ENCODE measurements at places on chromosomes 1 and 21.

GRCh38 chr1:52531249-52531872 lies 21.5 kb downstream of the TUT4 start:
- no peak for DNase-seq

GRCh38 chr1:156959414-156959813 lies 39.0 kb downstream of the LRRC71 start:
- no peak for DNase-seq

DNA sequence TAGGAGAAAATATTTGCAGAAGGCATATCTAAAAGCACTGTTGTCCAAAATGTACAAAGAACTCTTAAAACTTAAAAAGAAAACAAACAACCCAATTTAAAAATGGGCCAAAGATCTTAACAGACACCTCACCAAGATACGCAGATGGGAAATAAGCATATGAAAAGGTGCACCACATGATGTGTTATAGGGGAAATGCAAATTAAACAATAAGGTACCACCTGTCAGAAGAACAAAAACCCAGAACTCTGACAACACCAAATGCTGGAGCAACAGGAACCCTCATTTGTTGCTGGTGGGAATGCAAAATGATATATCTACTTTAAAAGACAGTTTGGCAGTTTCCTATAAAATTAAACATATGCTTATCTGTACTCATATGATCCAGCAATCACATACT lies 18.1 kb downstream of the SLC2A5 start:
- DNase-seq: no peak

DNA sequence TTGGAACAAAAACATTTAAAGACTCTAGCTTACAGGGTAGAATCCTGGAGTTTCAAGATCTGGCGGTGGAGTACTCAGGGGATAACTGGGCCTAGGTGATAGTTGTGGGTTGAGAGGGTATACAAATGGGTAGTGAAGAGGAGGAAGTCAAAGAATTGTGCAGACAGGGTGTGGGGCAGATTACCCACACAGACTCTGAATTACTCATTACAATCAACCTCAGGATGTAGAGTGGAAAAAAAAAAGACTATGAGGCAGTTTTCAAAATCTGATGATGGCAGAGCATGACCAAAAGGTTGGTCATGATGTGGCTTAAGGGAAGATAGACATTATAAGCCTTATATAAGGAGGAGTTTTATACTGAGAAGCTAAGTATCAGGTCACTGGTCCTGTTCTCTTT lies 44.1 kb upstream of the GLIS1 start:
- DNase-seq: no peak

- peak; percentile 42 for DNase-seq
Observed at GRCh38 chr1:183847641-183848040, 42.7 kb downstream of the RGL1 start.

GRCh38 chr1:7470904-7471638 lies 300.0 kb upstream of the VAMP3 start:
- peak; percentile 81 for DNase-seq

GRCh38 chr21:27424601-27425000 lies 457.7 kb upstream of the ADAMTS5 start:
- DNase-seq: no peak

DNA sequence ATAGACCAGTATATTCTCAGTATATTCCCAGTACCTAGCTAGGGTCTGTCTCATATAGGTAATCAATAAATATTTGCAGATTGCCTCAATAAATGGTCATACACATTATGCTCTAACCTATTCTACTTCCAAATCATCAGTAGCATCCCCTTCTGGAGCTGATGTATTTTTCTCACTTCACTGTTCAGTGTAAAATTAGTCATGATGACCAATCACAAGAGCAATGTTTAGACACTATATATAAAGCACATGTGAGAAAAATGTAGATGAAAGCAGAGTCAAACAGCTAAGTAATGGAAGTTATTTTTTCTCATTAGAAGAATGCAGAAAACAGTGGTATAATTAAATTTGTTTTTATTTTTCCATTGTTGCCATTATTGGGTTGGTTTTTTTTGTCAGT lies 34.7 kb downstream of the EPRS1 start:
- DNase-seq: no peak

- no peak for DNase-seq
Observed at GRCh38 chr1:89519779-89520358, 4.8 kb upstream of the LRRC8B start.

- DNase-seq: peak; percentile 48
Observed at GRCh38 chr1:86833461-86834215, 80.3 kb downstream of the SELENOF start.

- DNase-seq: no peak
Observed at GRCh38 chr1:219281831-219282230, 108.2 kb downstream of the LYPLAL1 start.

DNA sequence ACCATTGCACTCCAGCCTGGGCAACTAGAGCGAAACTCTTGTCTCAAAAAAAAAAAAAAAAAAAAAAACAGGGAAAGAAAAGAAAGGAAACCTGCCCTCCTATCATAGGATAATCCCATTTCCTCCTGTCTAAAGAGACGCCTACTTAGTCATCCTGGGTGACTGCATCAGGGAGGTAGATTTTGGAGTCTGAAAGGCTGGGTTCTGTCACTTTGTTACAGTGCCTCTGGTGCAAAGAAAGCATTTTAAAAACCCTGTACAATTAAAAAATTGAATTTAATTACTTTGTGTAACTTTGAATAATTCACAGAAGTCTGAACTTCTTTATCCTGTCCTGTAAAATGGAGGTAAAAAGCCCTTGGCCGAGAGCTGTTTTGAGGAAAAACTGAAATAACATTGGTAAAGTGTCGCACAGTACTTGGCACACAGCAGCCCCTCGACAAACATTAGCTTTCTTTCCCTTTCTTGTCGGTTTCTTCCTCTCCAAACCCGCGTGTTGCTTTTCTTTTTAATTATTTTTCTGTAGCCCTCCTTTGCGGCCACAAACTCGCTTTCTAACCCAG lies 657 bp upstream of the HDAC1 start:
- no peak for DNase-seq

Measured in epithelial cell of proximal tubule (primary cell).